Renal cortex interstitium (tissue), 15 donors: ENCODE measurements at places on chromosomes 4 and X. TPM values are rescaled to one million over a fixed set of nuclear protein-coding genes. Genes with fewer than 3 reads are reported as not detected.

GLRA3 gene
- 0.14 TPM for polyA plus RNA-seq

CITED1 gene
- 13.4 TPM for polyA plus RNA-seq

GATA1 gene
- polyA plus RNA-seq: 0.66 TPM

RPS3A gene
- 3,661 TPM for polyA plus RNA-seq

SPARCL1 gene
- 7.5 TPM for polyA plus RNA-seq

H2BW1 gene
- not detected for polyA plus RNA-seq

AWAT2 gene
- polyA plus RNA-seq: not detected

SYP gene
- 2.8 TPM for polyA plus RNA-seq

TEC gene
- 4.5 TPM for polyA plus RNA-seq

MAGEA12 gene
- polyA plus RNA-seq: not detected

MAGEA11 gene
- not detected for polyA plus RNA-seq

RAP2C gene
- polyA plus RNA-seq: 55.2 TPM

LRCH2 gene
- polyA plus RNA-seq: 13.7 TPM

ENPEP gene
- polyA plus RNA-seq: 155 TPM

GJB1 gene
- 46.9 TPM for polyA plus RNA-seq

CDKL2 gene
- polyA plus RNA-seq: 12.7 TPM

MAGEB10 gene
- not detected for polyA plus RNA-seq
